ENCODE measurements at places on chromosomes 11 and 22. TPM values are rescaled to one million over a fixed set of nuclear protein-coding genes. Genes with fewer than 3 reads are reported as not detected.

The SMIM35 gene
- total RNA-seq = 0.05 TPM

The GSC2 gene
- not detected for total RNA-seq

- peaks cover 16% of the 10 kb centered on the region for H3K4me1 ChIP-seq
- no peaks in the 10 kb centered on the region for H3K27me3 ChIP-seq
- H3K36me3 ChIP-seq = peaks cover 11% of the 10 kb centered on the region
These were observed 37.7 kb upstream of the ADORA2A start for GRCh38 chr22:24389680-24390079.

DNA sequence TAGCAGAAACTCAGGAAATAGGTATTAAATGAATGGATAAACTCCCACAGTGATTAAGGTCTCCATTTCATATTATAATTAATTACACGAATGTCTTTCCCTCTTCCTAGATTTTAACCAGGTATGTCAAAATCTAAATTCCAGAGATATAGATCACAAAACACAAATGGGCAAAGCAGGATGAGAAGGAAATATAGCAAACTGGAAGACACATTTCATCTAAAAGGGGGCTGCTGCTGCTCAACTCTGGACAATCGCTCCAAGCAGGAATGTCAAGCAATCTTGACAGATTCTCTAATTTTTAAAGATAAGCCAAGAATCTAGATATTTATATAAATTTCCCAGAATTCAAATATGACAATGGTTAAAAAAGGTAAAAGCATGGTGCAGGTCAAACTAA lies 554.2 kb upstream of the CCDC90B start:
- H3K36me3 ChIP-seq = no peaks in the 10 kb centered on the region
- DNase-seq = no peak
- no peak overlapping the region for H3K27ac ChIP-seq
- no peak overlapping the region for H3K4me3 ChIP-seq
- H3K27me3 ChIP-seq = no peaks in the 10 kb centered on the region

GRCh38 chr11:35717043-35717442 lies 54.5 kb downstream of the TRIM44 start:
- no peak overlapping the region for H3K4me3 ChIP-seq
- H3K4me1 ChIP-seq = no peaks in the 10 kb centered on the region
- H3K27ac ChIP-seq = no peak overlapping the region
- DNase-seq = no peak

Data from thymus (tissue), 14 donors.